Keratinocyte (primary cell): ENCODE measurements at places on chromosomes 3 and 15. TPM values are rescaled to one million over a fixed set of nuclear protein-coding genes. Genes with fewer than 3 reads are reported as not detected.

Gene NPAP1
- polyA plus RNA-seq = not detected in 3 replicates

Gene CAMKV
- polyA plus RNA-seq = not detected in 3 replicates

Gene NEDD4
- polyA plus RNA-seq = 15.5 to 24.3 TPM (median 19.0 TPM) in 3 replicates

Gene MAP3K13
- polyA plus RNA-seq = 17.7 to 23.0 TPM (median 21.9 TPM) in 3 replicates

Gene DCBLD2
- 226 to 552 TPM (median 465 TPM) in 3 replicates for polyA plus RNA-seq

Gene GP9
- polyA plus RNA-seq = not detected in 3 replicates

Gene C3orf22
- not detected in 3 replicates for polyA plus RNA-seq

Gene KLHL40
- polyA plus RNA-seq = not detected in 3 replicates

Gene CDCP1
- 71.0 to 171 TPM (median 85.8 TPM) in 3 replicates for polyA plus RNA-seq

- DNase-seq = no peak
Measured at GRCh38 chr3:139124197-139124596, 79.5 kb upstream of the PRR23C start.

DNA sequence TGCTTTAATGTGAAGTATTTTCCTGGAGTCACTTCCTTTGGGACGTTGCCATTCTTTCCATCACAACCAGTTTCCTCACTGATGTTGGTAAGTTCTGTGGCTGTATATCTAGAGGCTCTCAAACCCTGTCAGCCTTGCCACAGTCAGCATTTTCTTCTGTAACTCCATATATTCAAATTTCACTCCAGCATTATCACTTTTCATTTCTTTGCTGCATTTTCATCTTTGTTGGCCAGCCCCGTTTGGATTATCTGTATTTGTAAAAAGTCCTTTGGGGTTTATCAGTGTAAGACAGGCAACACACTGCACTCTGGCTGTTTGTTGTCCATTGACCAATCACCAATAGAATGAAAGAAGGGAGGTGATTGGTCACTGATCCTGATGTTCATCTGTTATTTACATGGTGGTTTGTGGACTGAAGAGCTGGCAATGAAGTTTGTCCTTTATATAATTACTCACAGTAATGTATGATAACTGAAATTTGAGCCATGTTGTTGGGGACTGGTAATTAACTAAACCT is 20.3 kb downstream of the GMPS start:
- DNase-seq = no peak

GRCh38 chr15:94460624-94461023 is 229.3 kb downstream of the MCTP2 start:
- DNase-seq = no peak

GRCh38 chr3:195194559-195195206 is 76.3 kb downstream of the XXYLT1 start:
- DNase-seq = no peak

- no peak for DNase-seq
Measured at GRCh38 chr15:50707878-50708427, 21.4 kb upstream of the TRPM7 start.

GRCh38 chr15:98939311-98940080 is 68.1 kb downstream of the PGPEP1L start:
- DNase-seq = no peak

- DNase-seq = no peak
Measured at GRCh38 chr3:55486101-55486856, 827 bp downstream of the WNT5A start.

- DNase-seq = no peak
Measured at GRCh38 chr15:72790302-72790910, 6.8 kb upstream of the ADPGK start.

DNA sequence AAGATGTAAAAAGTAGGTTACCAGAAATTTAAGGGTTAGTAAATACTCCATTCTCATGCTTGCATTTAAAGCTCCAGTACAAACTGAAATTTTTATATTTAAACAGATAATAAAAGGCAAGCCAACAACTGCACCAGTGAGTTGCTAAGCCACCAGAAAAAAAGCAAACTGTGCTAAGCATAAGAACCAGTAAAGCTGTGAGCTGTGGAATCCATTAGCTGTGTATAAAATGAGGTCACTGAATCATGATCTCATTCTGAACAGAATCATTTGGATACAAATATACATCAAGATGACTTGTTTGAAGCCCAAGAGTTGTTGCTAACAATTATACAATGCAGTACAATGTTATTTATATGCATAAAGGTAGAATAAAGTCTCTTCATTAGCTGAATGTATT is 1312.2 kb downstream of the SI start:
- DNase-seq = no peak

DNA sequence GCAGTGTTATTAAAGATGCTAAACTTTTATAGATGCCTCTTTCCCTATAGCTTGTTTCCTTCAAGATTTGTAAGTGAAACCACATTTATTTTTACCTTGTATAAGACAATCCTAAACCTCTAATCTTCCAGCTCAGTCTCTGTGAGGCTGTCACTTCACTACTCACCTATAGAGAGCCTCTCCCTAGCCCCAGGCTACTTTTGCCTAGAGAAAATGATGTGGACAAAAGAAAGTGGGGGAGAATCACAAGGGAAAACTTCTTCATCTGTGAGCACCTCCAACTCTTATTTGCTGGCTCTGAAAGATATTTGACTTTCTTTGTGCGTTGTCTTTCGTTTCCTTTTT is 74.9 kb upstream of the SCN5A start:
- no peak for DNase-seq

- DNase-seq = no peak
Measured at GRCh38 chr15:70033529-70034140, 64.1 kb downstream of the TLE3 start.
